Common myeloid progenitor, CD34-positive (primary cell): ENCODE measurements at places on chromosomes 5 and 9.
A peak's percentile ranks its signal among the peaks of the same experiment; 100 is the strongest.

- DNase-seq = peak; percentile 16
Observed at GRCh38 chr9:134229466-134230091, 65.2 kb upstream of the RNU6ATAC start.

DNA sequence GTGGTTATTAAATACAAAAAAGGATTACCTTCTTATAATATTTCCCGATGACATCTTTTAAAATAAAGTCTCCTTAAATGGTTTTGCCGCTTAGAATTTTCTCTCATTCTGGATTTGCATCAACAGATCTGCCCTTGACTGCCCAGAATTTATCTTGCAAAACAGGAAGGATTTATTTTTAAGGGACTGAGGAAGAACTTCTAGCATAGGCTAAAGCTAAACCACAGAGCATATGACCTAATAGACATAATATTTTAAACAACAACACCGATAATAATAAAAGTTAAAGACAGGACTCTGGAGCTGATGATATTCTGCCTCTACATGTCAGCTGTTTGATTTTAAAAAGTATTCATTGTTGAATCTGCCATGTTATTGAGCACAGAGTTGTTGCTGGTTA, 145.3 kb upstream of the ADCY2 start:
- DNase-seq = no peak

DNA sequence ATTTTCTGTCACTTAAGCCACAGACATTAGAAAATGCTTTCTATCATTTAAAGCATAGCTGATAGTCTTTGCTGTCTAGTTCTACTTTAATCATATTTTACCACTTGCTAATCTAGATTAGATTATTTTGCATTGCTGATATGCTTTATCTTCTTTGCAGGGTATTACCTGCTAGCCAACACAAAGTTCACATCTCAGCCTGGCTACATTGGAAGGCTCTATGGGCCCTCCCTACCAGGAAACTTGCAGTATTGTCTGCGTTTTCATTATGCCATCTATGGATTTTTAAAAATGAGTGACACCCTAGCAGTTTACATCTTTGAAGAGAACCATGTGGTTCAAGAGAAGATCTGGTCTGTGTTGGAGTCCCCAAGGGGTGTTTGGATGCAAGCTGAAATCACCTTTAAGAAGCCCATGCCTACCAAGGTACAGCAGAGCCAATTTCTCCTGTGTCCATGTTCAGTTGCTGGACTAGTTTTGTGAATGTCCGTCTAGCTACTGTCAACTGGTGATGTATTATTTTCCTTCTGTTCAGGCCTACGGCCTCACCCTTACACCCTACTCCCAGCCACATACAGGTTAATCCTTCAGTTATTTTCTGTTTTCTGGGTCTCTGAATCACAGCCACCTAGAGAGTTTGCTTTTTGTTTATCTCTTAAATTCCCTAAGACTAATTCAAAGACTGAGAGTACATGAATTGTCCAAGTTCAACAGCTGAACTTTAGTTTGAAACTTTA, 99.9 kb downstream of the MAMDC2 start:
- no peak for DNase-seq

DNA sequence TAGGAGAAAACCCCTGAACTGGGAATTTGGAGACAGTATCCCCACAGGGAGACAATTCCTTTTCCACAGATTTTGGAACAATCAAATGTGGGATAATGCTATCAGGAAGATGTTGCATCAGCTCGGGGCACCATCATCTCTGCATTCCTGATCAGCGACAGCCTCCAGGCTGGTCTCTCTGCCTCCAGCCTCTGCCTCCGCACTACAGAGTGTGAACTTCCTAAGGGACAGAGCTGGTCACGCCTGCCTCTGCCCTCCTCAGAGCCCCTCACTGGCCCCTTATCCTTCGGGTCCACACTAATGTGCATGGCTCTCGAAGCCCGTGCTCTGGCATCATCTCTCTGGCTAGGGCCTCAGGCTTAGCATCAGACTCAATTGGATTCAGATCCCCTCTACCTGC, 8.6 kb downstream of the FOXI1 start:
- DNase-seq = no peak

DNA sequence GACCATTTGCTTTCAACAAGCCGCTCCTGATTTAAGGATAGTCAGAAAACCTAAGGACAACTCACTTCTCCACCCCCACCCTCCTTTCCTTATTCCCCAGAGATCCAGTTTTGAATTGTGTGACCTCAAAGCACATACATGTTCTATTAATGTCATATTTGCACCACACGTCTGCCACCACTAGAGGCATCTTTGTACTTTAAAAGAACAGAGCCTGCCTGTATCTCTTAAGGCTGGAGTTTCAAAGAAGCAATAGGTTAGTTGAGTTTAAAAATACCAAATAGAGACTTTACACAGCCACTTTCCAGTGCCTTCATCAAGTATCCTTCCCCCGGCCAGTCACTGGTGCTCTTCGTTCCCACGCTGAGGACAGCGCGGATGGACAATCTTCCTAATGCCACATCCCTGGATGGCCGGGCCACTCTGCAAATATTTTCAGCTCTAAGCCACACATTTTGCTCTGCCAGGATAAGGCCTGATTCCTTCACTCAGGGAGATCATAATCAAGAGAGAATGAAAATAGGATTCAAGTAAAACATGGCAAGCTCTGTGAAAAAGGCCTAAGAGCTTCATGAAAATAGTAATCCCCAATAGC, 146.3 kb downstream of the SNCAIP start:
- DNase-seq = peak; percentile 7
